Chondrocyte (in vitro differentiated cells): ENCODE measurements at places on chromosomes 16 and 17. TPM values are rescaled to one million over a fixed set of nuclear protein-coding genes. Genes with fewer than 3 reads are reported as not detected.

DNA sequence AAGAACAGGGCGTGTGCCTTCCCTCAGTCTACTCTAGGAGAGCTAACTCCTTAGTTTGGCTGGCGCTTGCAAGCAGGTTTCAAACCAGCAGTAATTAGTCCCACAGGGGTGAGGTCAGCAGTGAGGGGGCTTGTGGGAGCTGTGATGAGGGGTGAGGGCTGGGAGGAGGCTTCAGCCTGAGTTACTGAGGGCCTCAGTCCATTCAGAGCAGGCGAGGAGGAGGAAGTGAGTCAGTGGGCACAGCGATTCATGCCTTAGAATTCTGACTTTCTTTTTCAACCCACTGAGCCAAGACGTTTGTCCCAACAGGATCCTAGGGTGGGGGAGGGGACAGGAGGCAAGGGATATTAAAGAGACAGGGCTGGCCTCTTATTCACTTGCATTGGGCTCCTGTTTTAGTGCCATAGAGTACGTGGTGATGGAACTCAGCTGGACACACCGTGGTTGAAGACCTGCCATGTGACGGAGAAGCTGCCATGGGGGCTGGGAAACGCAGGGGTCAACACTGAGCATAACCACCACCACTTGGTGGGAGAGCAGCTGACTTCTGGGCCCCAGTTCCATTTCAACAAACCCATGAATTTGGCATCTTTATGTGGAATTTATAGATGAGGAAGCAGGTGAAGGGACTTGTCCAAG is 8.3 kb upstream of the ITGA3 start:
- DNase-seq, result peak; percentile 37

DNA sequence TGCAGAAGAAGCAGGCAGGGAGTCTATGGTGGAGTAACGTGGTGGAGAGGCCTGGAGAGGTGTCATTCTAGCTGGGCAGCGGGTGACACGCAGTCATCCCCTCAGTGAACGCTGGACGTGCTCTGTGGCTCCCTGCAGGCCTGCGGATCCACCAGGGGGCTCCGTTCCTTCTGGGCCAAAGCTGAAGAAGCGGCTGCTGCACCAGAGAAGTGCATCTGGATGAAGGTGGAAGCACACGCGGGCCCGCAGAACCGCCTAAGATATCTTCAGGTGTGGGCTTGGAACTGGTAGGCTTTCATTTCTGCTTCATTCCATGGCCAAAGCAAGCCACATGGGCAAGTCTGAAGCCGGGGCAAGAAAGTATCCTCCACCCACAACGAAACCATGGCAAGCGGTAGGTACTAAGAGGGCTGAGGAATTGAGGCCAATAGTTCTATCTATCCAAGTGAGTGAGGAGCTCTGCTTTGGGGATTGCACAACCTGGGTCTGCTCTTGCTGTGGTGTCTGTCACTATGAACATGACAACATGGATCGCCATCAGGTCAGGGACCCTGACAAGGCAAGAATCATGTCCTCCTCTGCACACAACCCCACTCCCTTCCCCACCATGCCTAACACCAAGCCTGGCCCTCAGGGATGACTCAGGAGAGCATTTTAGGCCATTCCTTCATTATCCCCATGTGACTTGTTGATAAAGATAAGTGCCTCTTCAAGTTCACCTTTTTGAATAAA is 78.9 kb upstream of the FBXO47 start:
- DNase-seq, result no peak

ITGAX gene
- total RNA-seq, result not detected in 3 replicates

EVI2B gene
- 0.21 TPM in 1 of 3 replicates, not detected in the others for total RNA-seq

DNA sequence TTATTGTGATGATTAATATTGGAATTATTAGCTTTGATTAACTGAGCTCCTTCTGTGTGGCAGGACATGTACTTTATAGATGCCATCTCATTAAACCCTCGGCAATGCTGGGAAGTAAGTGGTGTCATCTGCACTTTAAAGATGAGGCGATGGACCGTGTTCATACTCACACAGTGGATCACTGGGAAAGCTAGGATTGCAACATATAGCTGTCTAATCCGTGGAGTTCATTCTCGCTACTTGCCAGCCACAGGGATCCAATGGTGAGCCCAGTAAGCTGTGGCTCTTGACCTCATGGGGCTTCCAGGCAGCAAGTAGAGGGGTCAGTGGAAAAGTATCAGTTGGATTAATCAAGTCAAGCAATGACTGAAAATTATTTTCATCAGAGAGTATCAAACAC is 587.9 kb downstream of the CDH13 start:
- DNase-seq, result no peak

SLC5A10 gene
- not detected in 3 replicates for total RNA-seq

DNA sequence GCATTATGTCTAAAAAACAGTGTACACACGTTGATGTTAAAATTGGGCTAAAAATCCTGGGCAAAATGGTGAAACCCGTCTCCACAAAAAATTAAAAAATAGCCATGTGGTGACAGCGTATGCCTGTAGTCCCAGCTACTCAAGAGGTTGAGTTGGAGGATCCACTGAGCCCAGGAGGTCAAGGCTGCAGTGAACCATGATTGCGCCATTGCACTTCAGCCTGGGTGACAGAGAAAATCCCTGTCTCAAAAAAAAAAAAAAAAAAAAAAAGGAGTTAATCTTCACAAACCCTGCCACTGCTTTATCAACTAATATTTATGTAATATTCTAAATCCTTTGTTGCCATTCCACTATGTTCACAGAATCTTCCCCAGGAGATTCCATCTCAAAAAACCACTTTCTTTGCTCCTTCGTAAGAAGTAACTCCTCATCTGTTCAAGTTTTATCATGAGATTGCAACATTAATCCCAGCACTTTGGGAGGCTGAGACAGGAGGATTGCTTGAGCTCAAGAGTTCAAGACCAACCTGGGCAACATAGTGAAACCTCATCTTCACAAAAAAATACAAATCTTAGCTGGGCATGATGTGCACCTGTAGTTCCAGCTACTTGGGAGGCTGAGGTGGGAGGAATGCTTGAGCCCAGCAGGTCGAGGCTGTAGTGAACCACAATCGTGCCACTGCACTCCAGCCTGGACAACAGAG is 1.9 kb upstream of the C16orf87 start:
- DNase-seq, result no peak
